ENCODE measurements at places on chromosomes 12 and 14.

- DNase-seq = no peak
These were observed 146.4 kb downstream of the EMP1 start for GRCh38 chr12:13342971-13343370.

- no peak for DNase-seq
These were observed 91.9 kb upstream of the MUCL1 start for GRCh38 chr12:54762390-54762789.

- DNase-seq = no peak
These were observed 258.0 kb upstream of the FAR2 start for GRCh38 chr12:28891126-28891525.

GRCh38 chr12:2299206-2299605, 246.4 kb downstream of the CACNA1C start:
- no peak for DNase-seq

- no peak for DNase-seq
These were observed 14.4 kb downstream of the TMTC1 start for GRCh38 chr12:29769162-29769858.

GRCh38 chr14:103891667-103892215, 36.5 kb upstream of the TDRD9 start:
- DNase-seq = no peak

- no peak for DNase-seq
These were observed 65.2 kb downstream of the WIF1 start for GRCh38 chr12:65055859-65056258.

DNA sequence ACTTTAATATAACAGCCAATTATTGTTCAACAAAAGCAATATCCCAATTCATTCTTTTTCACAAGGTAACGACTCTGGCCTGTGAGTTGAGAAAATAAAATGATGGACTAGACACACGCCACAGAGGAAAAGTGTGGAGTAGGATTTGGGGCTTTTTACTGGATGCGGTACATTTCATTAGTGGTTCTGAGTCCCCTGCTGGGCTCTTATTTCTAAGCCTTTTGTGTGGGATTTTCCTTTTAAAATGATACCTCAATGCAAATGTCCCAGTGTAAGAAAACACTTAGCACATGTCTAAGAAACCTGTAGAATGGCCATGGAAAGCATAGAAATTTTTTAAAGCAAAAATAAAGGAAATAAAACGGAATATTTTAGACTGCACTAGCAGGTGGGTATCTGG, 73.4 kb downstream of the C12orf42 start:
- no peak for DNase-seq

DNA sequence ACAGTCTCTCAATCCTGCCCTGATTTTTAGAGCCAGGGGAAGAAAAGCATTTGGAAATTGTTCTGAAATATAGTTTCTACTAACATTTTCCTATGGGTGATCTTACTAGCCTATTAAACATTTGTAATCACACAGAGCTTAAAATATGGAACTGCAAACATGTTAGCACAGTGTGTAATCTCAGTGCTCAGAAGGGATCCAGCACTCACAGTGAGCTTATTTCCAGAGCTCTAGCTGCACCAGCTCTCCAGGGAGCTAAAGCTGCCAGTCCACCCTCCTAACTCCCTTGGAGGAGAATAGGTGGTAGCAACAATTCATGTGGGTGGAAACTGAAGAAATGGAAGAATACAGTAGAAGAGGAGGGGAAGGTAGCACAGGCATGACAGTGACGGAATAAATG, 64.9 kb upstream of the SYT1 start:
- DNase-seq = no peak

- DNase-seq = no peak
These were observed 710 bp downstream of the MTA1 start for GRCh38 chr14:105420101-105420973.

GRCh38 chr12:122203301-122204166, at the start of gene B3GNT4:
Gene B3GNT4 (plus strand): TSS chr12:122203709. CDS start chr12:122204619, 910 bp downstream.
- no peak for DNase-seq

GRCh38 chr14:32252030-32252670, 49.1 kb upstream of the RNU6-8 start:
- DNase-seq = no peak

DNA sequence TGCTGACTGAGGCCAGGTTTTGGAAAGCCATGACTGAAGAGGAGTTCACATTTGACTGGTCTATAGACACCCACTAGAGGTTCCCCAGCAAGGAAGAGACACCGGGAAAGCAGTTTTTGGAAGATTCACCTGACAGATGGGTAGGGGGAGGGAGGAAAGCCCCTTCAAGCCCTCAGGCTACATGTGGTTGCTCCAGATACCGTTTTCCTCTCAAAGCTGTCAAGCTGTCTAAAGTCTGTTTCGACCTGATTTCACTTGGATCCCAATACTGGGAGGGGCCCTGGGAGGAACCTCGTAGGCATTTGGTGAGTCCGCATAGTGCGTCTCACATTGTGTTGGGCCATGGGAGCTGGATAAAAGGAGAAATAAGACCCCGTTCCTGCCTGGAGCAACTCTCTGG, 1.7 kb upstream of the LRP1 start:
- no peak for DNase-seq

- peak; percentile 78 for DNase-seq
These were observed 24.4 kb upstream of the PTPRB start for GRCh38 chr12:70661466-70662161.

DNA sequence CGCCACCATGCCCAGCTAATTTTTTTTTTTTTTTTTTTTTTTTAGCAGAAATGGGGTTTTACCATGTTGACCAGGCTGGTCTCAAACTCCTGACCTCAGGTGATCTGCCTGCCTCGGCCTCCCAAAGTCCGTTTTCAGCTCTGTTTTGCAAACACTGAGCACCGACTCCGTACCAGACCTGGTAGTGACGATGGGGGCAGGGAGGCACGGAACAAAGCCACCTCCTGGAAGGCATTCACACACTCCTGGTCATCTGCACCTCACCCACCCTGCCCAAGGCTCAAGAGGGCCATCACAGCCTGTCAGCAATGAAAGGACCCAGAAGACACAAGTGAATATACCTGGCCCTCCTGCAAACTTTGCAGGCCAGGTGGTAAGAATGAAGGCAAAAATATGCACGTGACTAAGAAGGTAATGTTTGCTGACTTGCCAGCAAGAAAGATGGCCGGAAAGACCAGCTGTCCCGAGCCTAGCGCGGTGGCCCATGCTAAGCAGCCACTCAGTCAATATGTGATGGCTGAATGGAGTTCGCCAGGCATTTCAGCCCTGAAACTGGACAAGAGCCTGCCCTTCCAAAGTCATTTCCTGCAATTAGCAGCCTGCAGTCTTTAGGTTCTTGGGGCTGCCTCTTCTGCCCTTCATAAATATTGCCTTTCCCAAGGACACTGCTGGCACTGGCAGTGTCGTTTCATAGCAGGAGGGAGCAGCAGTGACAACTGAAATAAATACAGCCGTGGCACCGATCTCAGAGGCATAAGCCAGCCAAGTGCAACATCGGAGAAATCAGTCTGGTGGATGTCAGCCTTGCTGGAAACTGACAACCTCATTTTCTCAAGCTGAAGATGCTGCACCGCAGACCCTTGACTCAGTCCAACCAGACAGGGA, 17.6 kb downstream of the MMAB start:
- DNase-seq = no peak

Data from AG04449 (cell line).